HCT116 (cell line): ENCODE measurements at places on chromosomes 7 and 10.

- no peak for DNase-seq
These were observed 5.7 kb upstream of the DYNC1I1 start for GRCh38 chr7:95766657-95767056.

DNA sequence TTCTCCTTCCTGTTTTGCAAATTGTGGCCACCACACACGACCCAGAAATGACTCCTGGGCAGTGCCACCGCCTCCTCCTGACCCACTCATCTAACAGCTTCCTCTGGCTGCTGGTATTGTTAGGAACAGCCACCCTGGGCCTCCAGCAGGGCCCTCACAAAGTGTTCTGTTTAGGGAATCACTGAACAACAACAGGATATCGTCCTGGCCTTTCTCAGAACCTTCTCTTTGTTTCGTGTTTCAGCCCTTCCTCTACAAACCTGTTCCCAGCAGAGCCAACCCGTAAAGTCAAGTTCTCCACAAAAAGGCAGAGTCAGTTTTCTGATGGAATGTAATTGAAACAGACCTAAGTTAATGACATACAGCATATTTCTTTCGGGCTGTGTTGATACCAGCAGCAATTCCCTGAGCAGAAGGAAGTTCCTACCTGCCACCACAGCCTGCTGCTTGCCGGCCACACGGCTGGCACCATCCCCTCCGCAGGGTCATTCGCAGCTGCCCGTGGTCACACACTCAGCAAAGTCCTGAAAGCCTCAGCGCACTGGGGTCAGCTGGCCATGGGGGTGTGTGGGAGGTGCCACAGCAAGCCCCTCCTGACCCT is 91.7 kb upstream of the PITRM1 start:
- no peak for DNase-seq

DNA sequence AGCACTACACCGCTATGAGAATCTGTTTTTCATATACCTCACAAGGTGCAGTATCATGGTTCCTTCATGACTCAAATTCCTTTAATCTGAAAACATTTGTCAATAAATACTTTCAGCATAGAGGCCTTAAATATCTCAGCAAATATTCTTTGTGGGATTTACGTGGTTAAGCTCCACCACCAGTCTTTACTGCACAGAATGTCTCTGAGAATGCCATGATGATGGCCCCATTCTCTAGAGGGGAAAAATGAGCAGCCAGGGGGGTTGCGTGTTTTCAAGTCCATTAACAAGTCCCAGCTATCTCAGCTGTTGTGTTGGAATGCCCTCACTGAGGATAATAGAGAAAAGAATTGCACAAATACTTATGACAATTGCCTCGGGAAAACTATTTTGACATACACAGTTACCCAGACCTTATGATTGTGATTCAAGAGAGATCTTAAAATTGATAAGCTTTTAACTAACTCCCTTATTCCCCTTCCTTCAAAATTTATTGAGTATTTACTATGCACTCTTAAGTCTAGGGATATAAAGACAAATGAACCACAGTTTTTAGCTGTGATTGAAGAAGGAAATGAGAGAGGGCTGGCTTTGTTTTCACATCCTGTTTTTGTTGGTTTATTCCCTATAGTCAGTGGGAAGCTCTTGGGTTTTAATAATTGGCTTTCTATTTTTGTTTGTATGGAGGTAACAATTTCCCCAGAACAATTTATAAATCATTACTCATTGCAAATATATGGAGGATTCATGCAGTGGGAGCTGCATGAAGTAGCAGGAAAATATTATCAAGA is 176.5 kb upstream of the VWC2 start:
- no peak for DNase-seq

GRCh38 chr7:2966466-2967078 is 77.1 kb downstream of the CARD11 start:
- DNase-seq: no peak

- DNase-seq: no peak
These were observed 332.1 kb downstream of the PHTF2 start for GRCh38 chr7:78130446-78131215.

DNA sequence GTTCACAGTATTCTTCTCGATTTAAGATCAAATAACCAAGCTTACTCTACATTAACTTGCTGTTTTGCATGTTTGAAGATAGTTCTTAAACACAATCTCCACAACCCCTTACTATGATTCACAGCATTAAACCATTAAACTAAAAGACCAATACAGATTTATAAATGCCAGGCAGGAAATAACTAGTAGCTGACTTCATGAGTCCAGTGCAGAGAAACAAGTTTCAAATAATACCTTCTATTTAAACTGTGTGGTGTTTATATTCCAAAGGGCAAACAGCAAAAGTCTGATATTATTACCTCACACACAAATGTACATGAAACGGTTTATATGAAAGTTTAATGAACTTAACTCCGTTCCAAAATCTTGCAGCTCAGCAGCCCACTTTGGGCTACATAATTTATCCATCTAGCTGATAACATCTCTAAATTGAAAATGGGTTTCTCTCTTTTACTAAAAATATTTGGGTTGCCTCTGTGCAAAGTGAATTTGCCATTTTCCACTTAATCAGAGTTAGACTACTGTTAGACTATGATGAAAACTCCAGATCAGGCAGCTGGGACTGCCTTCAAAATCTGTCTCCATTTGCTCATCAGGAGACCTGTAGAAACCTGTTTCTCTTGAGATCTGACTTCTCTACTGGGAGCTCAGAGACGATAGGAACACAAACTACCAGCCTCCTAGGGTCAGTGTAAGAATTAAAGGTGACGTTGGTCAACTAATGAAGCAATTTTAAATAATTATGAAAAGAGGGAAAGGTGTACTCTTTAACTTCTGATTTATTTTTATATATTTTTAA is 287.3 kb downstream of the FZD1 start:
- DNase-seq: no peak
